Fibroblast of skin of right biceps (primary cell): ENCODE measurements at places on chromosomes 13 and 19.

DNA sequence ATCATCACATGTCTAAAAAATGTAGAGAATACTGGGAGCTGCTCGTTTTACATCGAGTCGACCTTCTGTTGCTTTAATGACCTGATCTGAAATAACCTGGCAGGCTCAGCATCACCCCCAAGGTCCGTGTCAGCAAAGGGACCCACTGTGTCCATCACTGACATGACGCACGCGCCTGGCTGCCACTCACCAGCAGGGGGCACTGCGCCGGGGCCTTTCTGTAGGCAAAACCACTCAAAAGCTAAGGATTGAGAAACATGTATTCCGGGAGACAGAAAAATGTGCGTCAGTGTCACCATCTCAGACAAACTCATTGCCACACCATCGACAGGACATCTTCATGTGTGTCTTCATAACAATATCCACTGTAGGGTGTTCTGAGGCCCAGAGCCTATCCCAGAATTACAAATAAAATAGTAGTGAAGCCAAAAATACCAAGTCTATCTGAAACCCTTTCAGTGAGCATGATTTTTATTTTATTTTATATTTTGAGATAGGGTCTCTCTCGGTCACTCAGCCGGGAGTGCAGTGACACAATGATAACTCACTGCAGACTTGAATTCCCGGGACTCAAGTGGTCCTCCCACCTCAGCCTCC, 130.3 kb upstream of the LSM14A start:
- DNase-seq = peak; percentile 32

GRCh38 chr19:977058-977464, 7.1 kb upstream of the WDR18 start:
- DNase-seq = no peak

- peak; percentile 90 for DNase-seq
These were observed 133.6 kb downstream of the STK24 start for GRCh38 chr13:98443329-98443728.

- no peak for DNase-seq
These were observed 800.5 kb upstream of the KLHL1 start for GRCh38 chr13:70908795-70909194.

GRCh38 chr19:42459926-42460325, 17.2 kb upstream of the CXCL17 start:
- DNase-seq = no peak

DNA sequence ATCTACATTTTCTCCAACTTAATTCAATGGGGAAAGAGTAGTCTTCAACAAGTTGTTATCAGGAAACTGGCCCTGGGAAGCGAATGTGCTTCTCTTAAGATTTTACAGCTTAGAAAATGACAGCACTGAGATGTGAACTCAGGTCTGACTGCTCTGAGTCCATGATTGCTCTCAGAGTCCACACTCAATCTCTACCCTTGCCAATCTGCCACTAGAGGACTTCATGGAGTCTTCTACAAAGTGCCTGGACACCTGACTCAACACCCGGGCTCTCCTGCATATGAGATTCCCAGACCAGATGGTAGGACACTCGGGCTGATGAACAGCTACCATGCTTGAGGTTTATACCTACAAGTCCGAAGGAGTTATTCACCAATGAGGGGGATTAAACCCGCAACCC, 74.8 kb downstream of the ABCC4 start:
- DNase-seq = no peak

GRCh38 chr13:21742096-21742495, 71.2 kb downstream of the FGF9 start:
- no peak for DNase-seq

DNA sequence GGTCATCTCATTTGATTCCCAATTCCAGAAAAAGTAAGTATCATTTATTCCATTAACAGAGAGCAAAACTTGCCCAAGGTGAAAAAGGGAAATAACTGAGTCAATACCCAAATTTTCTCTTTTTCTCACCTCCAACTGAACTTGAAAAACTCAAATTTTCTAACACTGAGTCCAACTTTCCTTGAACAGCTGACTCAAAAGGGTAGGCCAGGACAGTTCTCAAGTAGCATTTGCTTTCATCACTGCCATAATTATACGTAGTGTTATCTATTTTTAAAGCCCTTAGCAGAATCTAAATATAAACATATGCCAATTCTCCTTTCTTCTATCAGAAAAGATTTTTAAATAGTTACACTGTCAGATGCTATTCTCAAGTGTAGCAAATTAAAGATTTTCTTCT, 3.5 kb downstream of the N4BP2L2 start:
- no peak for DNase-seq

DNA sequence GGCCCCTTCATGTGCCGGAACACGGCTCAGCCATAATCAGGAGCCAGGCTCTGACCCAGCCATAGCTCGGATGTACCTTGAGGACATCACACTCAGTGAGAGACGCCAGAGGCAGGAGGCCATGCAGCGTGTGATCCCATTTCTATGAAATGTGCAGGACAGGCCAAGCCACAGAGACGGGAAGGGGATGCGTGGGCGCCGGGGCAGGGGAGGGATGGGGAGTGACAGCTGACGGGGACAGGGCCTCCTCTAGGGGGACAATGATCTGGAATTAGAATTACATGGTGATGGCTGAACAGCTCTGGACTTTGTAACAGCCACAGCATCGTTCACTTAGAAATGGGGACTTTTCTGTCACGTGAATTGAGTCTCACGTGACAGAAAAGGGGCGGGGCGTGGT, 34.9 kb downstream of the SBNO2 start:
- no peak for DNase-seq

DNA sequence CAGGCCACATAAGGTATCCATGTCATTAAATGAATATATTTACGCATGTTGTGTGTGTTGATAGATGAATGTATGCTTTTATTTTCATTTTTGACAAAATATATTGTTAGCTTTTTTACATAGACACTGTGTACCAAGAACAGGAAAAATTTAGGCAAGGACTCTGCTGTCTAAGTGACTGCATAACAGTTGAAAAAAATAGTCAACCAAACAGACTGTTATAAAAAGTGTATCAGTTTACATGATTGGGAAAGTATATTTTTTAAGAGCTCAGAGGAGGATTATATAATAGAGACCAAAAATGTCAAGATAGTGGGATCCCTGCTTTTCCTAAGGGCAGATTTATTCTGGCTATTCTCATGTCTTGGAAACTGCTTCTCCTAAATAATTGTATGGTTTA, 858.0 kb downstream of the SLITRK1 start:
- no peak for DNase-seq

- no peak for DNase-seq
These were observed 13.3 kb upstream of the SUCLA2 start for GRCh38 chr13:48014359-48014758.

DNA sequence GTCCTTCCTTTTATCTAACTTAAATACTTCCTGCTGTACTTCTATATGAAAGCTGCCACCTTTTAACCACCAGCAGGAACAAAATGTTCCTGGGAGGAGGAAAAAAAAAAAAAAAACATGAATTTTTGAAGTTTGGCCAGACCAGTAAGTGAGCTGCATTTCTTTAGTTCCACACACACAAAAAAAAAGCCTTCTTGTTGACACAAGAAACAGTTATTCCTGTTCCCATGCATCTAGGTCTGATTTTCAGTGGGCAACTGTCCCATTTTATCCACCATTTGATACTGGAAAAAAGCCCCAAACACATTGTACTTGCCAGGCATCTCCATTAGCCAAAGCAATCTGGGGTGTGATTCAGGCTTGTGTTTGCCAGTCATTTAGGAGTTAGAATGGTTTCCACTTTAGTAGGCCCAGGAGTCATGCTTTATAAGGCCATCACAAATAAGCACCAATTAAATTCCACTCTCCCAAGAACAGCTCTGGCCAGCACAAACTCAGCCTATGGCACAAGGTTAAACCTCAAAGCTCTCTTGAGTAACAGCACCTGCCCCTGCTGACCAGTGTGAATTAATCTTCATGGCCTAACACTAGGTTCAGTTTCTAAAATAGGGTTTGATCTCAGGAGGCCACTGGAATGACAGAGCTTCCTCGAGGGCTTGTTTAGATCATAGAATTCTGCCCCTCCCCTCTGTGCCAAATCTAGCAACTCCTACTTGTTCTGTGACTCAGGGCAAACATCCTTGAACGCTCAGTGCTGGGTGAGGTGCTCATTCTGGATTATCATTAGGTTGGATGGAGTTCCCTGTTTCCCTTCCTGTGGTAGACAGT, 67.1 kb downstream of the NUFIP1 start:
- peak; percentile 86 for DNase-seq

DNA sequence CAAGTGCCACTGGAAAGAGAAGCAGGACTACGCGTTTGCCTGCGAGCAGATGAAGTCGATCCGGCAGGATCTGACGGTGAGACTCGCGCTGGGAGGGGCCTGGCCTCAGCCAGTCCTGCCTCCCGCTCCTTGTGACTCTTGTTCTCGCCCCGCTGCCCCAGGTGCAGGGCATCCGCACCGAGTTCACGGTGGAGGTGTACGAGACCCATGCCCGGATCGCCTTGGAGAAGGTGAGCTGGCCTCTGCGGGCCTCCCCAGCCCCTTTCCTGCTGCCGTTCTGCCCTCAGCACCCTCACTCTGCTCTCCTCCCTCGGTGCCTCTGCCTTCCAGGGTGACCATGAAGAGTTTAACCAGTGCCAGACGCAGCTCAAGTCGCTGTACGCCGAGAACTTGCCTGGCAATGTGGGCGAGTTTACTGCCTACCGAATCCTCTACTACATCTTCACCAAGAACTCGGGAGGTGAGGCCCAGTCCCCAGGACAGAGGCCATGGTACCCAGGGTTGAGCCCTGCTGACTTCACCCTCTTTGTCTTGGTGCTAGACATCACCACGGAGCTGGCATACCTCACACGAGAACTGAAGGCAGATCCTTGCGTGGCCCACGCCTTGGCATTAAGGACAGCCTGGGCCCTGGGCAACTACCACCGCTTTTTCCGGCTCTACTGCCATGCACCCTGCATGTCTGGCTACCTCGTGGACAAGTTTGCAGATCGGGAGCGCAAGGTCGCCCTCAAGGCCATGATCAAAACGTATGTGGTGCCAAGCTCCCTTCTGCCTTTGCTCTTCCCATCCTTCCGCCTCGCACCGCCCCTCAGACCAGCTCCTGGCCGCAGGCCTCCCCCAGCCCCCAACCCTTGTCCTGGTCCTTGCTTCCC, 5.6 kb downstream of the LENG9 start:
- no peak for DNase-seq

DNA sequence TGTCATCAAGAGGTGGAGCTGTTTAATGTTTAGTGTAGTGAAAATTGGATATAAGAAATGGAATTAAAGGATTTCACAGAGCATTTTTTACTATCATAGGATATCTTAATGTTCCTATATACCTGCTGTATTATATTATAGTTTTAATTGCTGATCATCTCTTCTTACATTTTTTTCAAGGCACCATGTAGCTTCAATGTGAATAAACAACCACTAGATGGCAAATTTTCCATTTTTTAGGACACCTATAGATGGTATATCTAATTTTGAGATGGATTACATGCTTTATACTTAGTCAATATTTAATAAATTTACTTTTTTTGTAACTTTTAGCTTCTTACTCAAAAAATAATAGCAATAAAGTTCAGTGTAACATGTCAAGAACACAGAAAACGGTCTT, 9.0 kb upstream of the ATXN8OS start:
- DNase-seq = no peak

GRCh38 chr19:42154471-42155323, 22.5 kb upstream of the POU2F2 start:
- DNase-seq = no peak

DNA sequence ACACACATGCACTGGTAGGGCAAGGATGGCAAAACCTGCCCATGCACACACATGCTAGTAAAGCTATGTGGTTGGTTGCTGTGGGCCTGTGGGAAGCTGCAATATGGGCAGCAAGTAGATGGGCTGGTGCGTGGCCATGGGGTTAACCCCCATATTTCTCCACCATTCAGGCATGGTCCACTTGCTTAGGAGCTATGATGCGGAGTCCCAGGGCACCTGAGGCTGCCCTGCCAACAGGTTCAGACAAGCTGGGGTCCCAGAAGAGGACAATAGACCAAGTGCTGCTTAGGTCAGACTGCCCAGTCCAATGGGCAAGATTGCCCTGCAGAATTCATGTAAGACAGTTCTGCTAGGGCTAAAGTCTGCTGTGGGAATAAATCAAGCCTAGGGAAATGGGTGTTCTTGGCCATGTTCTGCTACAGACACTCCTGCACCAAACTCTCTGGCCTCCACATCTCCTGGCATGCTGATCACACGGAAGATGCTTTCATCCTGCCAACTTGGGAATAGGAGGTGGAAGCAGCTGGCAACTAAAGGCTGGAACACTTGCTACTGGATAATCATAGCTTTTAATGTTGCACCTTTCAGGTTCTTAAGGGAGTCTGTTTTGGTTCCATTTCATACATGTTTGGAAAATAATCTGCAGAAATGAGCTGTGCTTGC, 646.3 kb upstream of the SLITRK1 start:
- no peak for DNase-seq

- DNase-seq = no peak
These were observed 79.5 kb downstream of the TEX29 start for GRCh38 chr13:111399776-111400538.

DNA sequence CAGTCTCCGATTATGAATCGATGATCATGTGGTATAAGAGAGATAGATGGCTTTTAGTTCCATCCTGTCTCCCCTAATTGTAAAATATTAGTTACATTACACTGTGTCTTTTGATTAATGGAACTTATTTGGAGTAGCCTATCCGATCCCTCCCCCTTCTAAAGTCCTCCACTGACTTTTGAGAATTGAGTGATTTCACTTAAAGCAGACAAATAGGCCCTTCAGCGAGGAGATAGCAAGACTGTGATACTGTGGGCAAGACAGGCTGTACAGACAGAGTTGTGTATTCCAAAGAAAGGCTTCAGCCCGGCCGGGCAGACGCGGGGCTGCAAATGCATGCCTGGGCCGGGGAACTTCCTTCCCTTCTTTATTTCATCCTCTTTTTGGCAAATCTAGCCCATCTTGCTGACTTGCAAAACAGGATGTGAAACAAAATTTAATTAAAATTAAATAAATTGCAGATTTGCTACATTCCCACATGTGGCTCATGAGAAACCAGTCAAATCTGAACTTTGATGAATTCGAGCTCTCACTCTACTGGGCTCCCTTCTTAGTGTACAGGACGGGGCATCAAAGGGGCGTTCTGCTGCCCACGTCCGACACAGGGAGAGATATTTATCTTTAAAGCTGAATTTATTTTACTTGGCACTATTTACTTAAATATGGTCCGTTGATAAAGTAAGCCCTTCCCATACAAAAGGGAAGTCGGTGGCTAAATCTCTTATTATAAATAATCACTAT, 314.8 kb downstream of the ZNF536 start:
- no peak for DNase-seq

DNA sequence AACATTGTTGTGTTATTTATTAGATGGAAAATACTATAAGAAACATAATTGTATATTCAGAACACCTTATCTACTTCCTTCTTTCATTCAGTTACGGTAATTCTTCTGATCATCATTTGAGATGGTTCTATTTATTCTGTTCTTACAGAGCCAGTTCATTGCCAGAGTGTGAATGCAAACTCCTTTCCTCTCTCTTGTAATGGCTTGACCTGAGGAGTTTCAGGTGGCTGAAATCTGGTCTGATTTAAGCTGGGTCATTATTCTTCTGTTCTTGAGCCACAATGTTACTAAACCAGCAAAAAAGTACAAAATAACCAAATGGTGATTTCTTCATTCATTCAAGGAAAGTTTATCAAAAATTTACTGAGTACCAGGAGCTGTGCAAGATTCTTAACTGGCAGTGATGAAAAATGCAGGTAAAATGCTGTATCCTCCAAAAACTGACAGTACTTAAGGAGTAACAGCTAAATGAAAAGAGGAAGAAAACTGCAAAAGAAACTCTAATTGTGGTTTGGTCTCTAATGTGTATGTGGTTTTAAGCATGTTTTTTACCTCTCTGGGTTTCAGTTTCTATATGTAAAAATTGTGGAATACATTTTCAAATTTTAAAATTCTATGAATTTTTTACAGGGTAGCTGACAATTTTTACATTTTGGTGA, 182.4 kb upstream of the UFM1 start:
- DNase-seq = no peak

GRCh38 chr13:79128158-79128557, 277.9 kb downstream of the RBM26 start:
- peak; percentile 35 for DNase-seq
